ENCODE measurements at places on chromosomes 12 and 14.

- no peak for DNase-seq
Measured at GRCh38 chr14:95504135-95505029, 12.1 kb downstream of the SYNE3 start.

DNA sequence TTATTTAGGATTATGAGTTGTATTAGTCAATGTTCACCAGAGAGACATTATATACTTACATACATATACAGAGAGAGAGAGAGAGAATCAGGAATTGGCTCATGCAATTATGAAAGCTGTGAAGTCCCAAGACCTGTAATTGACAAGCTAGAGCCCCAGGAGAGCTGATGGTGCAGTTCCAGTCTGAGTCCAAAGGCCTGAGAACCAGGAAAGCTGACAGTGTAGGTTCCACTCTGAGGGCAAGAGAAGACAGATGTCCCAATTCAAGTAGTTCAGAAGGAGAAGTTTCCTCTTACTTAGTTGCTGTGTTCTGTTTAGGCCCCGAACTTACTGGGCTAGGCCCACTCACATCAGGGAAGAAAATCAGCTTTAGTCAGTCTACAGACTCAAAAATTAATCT lies 76.4 kb upstream of the FICD start:
- DNase-seq, result no peak

- peak; percentile 11 for DNase-seq
Measured at GRCh38 chr14:98233656-98234055, 1038.3 kb downstream of the BCL11B start.

DNA sequence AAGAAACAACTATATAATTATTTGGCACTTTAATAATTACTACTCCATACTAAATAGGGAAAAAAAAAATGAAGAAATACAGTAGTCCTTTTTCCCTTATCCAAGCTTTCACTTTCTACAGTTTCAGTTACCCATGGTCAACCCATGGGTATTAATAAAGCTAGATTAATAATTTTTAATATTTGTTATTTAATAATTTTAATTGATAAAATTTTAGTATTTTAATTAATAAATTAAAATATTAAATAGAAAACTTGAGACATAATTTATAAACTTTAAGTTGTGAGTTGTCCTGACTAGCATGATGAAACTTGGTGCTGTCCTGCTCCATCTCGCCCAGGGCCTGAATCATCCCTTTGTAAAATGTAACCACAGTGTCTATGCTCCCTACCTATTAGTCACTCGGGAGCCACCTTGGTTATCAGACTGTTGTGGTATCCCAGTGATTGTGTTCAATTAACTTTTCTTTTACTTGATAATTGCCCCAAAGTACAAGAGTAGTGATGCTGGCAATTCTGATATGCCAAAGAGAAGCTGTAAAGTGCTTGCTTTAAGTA lies 71.8 kb downstream of the PAWR start:
- DNase-seq, result no peak

DNA sequence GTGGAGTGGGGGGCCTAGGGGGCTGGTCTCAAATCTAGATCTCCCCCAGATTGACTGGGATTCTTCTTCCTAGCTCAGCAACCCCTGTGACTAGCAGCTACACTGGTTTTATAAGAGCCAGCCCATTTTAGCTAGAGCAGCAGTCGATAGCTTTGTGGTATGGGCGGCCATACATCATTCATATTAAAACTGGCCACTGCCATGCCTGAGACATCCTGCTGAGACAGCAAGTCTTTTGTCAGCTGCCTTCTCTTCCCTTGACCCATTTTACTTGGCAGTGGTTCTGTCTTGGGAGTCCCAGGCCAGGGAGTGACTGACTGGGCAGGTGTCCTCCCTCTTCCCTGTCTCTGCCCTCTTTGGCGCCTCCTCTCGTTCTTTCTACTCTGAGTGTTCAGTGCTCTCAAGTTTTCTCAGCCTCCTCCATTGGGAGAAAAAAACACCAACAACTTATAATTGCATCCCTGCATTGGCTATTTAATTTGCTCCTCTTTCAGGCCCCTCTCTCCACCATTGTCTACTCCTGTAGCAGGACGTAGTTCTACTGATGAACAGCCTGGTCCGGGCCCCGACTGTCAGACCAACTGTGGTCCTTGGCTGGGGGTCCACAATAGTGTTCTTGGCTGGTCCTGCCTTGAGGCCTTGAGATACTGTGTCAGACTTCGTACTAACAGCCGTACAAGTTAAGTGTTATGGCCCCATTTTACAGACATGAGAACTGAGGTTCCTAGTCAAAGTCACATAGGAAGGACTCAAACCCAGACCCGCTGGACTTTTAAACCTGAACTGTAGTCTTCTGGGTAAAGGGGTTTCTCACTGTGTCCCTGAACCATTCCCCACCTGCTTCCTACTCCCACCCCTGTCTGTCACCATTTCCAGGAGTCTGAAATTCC lies 18.3 kb upstream of the JDP2 start:
- DNase-seq, result no peak

- DNase-seq, result no peak
Measured at GRCh38 chr12:15206831-15207389, 14.3 kb downstream of the RERG start.

DNA sequence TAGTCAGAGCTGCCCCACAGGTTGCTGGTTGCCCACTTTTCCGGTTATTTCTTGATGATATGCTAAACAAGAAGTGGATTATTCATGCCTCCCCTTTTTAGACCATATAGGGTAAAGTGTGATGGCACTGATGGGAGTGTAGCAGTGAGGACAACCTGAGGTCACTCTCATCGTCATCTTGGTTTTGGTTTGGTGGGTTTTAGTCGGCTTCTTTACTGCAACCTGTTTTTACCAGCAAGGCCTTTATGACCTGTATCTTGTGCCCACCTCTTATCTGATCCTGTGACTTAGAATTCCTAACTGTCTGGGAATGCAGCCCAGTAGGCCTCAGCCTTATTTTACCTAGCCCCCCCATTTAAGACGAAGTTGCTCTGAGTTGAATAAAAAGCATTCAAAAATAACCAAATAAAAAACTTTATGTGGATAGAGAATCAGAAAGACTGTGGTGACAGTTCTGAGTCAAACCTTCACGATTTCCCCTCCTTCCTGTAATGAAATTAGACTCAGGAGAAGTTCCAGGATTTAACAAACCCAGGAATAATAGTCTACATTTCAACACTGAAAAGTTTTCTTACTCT lies 144.2 kb downstream of the PAWR start:
- DNase-seq, result no peak

DNA sequence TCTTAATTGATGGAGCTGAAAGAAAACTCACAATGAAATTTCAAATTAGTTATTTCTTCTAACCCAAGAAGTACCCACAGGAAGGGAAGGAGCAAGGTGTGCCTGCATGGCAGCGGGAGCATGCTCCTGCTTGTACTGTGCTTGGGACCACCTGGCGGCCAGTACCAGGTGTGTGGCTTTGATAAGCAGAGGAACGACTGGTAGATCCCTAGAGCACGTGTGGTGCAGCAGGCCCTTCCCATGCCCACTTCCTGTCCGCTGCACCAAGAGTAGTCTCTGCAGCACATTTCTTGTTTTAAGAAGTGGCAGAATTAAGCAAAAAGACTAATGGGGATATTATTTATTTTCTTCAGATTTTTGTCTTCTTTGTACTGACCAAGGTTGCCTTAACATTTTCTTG lies 122.3 kb upstream of the ATF1 start:
- no peak for DNase-seq

GRCh38 chr12:109523071-109523470 lies 45.6 kb downstream of the UBE3B start:
- no peak for DNase-seq

DNA sequence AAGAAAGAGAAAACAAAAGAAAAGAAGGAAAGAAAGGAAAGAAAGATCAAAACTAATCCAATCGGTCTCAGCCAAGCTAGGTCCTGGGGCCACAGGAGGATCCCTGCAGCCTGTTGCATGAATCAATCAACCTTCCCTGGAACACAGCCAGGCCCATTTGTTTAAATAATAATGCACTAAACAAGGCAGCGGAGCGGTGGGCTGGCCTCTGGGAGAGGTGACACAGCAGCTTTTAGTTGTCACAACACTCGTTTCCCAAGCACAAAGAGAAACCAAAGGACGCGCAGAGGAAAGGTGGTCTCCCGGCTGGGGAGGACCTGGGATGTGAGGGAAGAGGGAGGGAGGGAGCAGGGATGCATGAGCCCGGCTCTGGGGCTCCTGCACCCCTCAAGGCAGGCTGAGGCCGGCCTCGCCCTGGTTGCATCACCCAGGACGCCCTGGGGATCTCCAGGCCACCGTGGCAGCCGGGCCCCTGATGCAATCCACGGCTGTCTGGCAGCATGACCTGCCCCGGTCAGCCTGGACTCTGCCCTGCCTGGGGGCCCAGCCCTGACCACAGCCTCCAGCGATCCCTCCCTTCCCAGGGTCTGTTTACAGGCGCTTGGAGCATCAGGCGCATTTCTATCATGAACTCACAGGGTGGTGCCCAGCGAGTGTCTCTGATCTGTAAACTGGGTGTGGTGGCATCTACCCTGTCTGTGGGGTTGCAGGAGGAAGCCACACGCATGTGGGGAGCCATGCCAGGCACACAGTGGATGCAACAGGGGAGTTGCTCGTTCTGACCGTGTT lies 32.5 kb downstream of the MMP17 start:
- DNase-seq, result peak; percentile 37

DNA sequence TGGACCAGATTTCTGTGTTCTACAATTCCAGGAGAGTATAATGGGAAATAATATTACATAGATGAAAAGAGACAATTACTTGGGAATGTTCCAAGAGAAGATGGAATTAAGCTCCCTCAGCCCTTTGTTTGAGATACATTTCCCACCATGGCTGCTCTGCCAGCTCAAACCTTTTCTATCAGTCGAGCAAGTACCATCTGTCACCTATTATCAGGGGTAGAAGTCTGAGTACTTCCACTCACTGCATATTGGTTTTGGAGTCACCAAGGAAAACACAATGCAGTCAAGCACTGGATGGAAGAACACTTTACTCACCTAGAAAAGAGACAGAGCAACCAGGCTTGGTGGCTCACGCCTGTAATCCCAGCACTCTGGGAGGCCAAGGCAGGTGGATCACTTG lies 270.4 kb upstream of the FAR2 start:
- DNase-seq, result no peak

DNA sequence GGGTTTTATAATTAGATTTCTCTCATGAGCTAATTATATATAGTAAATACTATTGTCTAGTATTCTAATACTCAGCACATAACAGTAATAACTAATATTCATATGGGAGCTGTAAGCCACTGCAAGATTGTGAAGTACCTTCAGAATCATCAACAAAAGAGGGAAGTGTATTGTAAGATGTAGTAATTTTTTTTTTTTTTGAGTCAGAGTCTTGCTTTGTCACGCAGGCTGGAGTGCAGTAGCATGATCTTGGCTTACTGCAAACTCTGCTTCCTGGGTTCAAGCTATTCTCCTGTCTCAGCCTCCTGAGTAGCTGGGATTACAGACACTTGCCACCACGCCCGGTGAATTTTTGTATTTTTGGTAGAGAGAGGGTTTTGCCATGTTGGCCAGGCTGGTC lies 3.1 kb downstream of the GPR33 start:
- DNase-seq, result no peak

- DNase-seq, result no peak
Measured at GRCh38 chr14:70064136-70064865, 124.5 kb downstream of the SLC8A3 start.

DNA sequence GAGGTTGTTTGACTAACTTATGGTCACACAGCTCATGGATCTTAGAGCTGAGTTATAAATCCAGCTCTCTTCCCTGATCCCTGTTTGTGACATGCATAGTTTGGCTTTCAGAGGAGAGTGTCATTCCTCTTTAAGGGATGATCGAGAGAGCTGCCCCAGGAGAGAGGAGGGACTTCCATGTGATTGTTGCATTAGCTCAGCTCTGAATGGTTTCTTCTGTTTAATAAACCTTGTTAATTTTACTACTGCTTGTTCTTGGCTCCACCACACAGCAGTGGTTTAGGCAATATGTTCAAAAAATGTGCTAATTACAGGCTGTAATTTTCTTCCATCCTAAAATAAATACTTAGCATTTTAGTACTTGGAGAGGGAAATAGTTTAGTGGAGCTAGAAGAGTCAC lies 152.5 kb downstream of the C12orf75 start:
- no peak for DNase-seq
